ENCODE measurements at places on chromosomes 4 and X. TPM values are rescaled to one million over a fixed set of nuclear protein-coding genes. Genes with fewer than 3 reads are reported as not detected.

PPEF2 gene
- total RNA-seq, result not detected

MAML3 gene
- total RNA-seq, result 23.5 TPM

OTUD6A gene
- not detected for total RNA-seq

CFI gene
- total RNA-seq, result 3.3 TPM

GLRA2 gene
- total RNA-seq, result 3.2 TPM

PDE5A gene
- total RNA-seq, result 58.4 TPM

FAM184B gene
- 0.13 TPM for total RNA-seq

COL4A5 gene
- total RNA-seq, result 5.6 TPM

DNA sequence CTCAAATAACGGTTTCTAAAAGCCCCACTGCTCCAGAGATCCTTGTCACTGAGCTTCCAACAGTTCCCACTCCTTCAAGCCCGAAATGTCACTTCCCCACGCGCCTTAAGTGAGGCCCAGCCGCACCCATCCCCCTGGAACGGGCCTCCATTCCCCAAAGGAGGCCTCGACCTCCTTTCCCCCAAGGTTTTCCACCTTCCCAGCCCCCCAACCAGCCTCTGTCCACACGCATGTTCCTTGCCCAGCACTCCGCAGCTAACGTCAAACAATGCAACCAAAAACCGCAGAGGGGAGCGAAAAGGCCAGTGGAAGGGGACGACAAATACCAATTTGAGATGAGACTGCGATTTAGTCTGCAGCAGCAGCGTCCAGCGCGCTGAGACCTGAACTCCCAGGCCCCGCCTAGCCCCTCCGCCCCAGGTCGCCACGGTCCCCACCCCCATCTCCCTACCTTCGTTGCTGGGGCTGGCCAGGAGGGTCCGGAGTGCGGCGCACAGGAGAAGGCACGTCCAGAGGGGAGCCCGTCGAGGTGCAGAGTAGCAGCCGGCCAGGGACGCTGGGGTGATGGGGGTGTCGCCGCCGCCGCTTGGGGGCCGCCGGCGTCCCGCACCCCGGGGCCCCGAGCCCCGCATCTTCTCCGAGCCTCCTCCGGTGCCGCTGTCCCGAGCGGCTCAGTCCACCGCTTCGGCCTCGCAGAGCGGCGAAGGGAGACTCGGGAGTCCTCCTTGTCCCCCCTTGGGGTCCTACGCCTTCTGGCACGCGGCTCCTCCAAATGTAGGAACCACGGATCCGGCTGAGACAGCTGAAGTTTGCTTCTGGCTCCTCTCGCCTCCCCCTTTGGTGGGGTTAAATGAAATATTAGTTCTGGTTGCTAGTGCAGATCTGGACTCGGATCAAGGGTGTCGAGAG, 924 bp downstream of the EPHA5 start:
- no peak for DNase-seq

DNA sequence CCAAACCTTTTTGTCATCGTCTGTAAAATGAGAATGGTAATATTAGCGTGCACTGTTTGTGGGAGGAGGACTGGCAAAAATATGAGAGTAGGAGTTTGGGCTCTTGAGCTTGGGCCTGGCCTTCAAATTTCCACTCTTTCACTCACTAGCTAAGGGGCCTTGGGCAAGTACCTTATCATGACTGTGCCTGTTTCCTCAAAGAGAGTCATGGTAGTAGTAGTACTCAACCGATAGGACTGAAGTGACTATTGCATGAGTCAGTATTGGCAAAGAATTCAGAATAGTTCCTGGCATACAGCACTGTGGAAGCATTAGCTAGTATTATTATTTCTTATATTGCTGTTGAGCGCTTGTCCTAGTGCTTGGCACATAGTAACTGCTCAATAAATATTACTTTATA, 16.0 kb upstream of the RBM3 start:
- no peak for DNase-seq

- no peak for DNase-seq
These were observed 46.8 kb upstream of the TMPRSS11F start for GRCh38 chr4:68176500-68176899.

- DNase-seq, result no peak
These were observed 31.2 kb upstream of the ZNF280C start for GRCh38 chrX:130300010-130300282.

DNA sequence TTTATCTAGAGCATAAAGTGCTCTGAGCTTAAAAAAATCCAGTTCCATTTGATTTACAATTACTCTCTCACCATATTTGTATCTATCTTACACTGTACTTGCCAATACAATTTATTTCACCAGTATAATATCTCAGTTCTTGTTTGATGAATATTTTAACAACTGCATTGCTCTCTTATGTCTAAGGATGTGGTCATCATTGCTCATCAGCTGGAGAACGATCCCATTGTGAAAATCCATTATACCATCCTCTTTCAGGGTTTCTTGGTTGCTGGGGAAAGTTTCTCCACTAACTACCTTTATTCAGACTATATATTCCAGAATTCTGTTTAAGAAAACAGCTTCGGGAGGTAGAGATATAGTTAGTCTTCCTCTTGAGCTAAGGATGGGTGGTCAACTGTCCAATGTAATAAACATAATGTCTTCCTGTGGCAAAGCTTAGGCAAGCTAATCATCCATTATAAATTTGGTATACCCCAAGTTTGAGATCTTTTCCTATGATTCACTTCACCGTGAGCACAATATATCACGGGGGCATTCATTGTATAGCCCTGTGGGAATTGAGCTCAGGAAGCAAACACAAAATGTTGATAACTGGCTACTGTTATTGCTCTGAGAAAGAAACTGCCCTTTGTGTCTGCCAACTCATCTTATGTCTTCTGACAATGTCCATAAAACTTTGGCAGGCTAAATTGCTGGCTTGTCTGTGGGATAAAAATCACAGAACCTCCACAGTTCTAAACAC, 2361.9 kb downstream of the ARAP2 start:
- no peak for DNase-seq

- no peak for DNase-seq
These were observed 54.3 kb downstream of the LRP2BP start for GRCh38 chr4:185341377-185341776.

- no peak for DNase-seq
These were observed 80.1 kb downstream of the NPFFR2 start for GRCh38 chr4:72111863-72112262.

GRCh38 chr4:148454835-148455234, 12.6 kb upstream of the NR3C2 start:
- DNase-seq, result no peak

DNA sequence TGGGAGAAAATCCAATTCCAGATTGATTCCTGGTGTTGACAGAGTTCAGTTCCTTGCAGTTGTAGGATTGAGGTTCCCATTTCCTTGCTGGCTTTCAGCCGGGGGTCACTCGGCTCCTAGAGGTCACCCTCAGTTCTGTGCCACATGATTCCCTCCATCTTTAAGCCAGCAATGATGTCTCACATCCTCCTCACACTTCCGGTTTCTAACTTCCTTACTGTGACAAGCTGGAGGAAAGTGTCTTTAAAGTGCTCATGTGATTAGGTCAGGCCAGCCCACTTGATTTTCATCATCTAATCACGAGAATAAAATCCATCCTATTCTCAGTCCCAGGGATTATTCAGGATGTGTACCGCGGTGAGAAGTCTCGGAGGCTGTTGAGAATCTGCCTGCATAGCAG, 19.4 kb upstream of the SMIM31 start:
- no peak for DNase-seq

DNA sequence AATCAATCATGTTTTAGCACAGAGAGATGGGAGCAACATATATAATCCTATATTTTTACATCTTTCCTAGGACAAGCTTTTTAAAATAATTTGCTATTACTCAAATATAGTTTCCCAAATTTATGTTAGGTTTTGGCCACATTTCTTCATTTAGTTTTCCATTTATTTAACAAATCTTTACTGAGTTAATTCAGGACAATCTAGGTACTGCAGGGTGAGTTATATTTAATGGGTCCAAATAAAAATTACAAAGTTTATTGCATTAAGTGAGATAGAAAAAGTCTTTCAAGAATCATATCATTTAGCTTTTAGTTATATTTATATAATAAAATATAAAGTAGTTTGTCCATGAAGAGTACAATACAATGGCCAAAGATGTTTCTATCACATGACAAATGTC, 269.2 kb downstream of the EPHA5 start:
- DNase-seq, result no peak

DNA sequence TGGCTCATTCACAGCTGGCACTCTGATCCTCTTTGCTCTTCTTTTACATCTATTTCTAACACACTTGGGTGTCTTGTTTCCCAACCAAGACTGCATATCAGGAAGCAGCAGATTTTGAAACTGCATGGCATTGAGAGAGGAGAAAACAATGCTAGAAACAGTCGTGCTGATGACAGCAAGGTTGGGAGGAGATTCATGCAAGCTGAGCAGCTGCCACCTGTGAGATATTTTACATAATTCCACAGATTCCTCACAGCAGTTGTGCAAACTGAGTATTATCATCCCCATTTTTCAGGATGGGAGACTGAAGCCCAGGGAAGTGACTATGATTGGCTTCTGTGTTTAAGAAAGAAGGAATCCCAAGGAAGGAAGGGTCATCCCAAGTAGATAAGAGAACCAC, 105.0 kb downstream of the SLC2A9 start:
- DNase-seq, result no peak

- no peak for DNase-seq
These were observed 781.5 kb upstream of the EPHA5 start for GRCh38 chr4:66451741-66452140.

DNA sequence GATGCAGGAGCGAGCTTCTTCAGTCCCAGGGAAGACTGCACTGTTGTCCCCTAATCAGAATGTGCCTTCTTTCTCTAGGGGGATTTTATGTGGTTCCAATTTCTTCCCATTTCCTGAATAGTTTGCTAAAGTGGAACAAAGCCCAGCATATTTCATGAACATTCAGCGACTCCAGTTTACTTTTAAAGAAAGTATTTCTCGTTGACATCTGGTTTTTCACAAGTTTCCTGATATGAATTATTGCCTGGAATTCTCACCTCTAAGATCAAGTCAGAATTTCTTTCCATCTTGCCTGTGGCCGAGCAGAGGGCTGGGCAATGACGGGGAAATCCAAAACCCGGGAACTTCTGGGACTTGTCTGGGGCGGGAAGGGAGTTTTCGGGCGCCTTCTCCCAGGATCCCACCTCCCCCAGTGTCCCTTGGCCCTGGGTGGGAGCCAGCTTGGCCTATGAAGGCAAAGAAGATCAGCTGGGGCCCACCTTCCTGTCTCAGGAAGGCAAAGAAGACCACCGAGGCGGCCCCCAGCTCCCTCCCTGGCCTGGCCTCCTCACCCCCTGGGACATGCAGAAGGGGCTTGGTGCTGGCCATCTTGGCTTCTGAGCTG, 15.4 kb downstream of the SORCS2 start:
- no peak for DNase-seq

DNA sequence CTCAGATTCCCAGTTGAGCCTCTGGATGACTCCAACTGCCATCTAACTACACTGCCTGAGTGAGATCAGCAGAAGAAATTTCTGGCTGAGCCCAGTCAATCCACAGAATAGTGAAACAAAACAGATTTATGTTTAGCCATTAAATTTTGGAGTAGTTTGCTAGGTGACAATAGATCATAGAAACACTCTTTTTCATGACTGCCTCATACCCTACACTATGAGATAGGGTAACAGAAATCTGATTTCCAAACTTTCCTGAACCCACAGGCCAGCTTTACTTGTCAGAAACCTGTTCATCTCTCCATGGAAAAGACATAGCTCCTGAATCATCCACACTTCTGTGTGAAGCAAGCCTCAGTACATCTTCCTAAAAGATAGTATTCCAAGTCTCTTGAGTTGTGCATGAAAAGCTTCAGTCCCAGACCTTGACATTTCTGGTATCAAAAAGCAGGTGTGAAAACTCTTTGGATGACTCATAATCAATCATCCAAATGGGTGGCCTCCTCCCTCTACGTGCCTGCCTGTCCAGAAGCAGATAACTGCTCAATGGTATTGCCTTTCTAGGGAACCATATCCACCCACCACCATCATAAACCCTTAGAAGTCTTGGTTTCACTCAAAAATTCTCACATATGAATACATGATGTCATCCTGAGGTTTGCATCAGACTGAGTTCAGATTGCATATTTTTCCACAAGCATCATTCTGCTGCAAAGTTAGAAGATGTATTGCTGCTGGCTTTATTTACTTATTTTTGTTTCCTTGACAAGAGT, 47.5 kb upstream of the RAP2C start:
- DNase-seq, result no peak

GRCh38 chr4:61445374-61446063, 245.4 kb downstream of the ADGRL3 start:
- DNase-seq, result no peak

DNA sequence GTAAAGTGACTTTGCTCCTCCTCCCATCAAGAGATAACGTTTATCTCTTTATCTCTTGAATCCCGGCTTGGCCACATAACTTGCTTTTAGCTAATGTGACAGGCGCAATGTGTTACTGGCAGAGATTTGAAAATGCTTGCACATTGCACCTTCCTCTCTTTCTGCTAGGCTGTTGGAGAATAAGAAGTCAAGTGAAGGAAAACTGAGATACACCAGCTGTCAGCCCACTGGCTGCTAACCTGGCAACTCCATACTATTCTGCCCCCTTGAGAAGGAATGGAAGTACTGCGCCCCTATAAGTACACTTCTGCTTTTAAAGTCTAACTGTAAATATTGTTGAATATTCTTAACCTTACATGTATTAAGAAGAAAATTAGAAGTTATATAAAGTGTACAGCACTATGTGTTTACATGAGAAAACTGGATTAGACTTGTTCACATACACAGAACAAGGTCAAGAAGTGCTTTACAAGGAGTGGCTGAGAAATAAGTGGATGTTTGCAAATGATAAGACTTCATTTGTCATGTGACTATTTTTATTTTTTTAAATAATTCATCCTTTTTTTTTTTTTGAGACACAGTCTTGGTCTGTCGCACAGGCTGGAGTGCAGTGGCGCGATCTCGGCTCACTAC, 424.5 kb upstream of the CTSO start:
- no peak for DNase-seq

GRCh38 chrX:21989384-21989783, 42.7 kb upstream of the PHEX start:
- DNase-seq, result no peak

DNA sequence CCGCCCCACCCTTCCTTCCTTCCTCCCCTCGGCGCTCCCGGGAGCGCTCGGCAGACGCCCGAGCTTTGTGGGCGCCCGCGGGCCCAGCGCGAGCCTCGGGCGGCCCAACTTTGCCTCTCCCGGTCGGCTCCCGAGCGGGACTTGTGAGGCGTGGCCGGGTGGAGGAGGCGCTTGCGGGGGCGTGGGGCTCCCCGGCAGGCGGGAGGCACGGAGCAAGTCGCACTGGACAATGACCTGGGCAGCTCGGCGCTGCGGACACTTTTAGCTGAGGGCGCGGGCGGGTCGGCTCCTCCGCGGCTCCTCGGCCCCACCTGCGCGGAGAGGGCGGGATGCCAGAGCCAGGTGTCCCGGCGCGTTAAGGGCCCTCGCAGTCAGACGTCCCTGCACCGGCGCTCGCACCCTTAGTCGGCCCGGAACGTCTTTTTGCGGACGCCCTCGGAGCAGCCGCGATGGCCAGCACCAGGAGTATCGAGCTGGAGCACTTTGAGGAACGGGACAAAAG, 385 bp downstream of the DCLK2 start:
- peak; percentile 57 for DNase-seq
